ENCODE measurements at places on chromosomes 3 and 15. TPM values are rescaled to one million over a fixed set of nuclear protein-coding genes. Genes with fewer than 3 reads are reported as not detected.

SI gene
- polyA plus RNA-seq, result 0.11 TPM

DNA sequence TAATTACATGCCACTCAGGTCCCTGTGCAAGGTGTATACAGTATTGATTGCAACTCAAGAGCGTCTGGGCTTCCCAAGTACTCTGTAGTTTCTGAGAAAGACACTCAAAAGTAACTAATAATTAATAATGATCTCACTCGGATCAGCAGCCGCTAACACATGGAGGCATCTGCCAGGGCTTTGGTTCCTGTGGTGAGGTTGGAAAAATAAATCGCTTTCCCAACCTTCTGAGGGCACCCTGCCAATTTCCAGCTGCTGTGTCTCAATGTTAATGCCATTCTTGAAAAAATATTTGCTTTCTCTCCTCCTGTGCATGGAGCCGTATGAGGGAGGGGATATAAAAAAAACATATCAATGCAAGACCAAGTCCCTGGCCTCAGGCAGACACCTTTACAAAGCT lies 116.5 kb upstream of the SLC2A2 start:
- DNase-seq, result no peak

GRCh38 chr3:88863196-88863595 lies 244.2 kb upstream of the EPHA3 start:
- DNase-seq, result no peak

MOBP gene
- not detected for polyA plus RNA-seq

BFSP2 gene
- 0.86 TPM for polyA plus RNA-seq

STRIT1 gene
- 1.8 TPM for polyA plus RNA-seq

DNA sequence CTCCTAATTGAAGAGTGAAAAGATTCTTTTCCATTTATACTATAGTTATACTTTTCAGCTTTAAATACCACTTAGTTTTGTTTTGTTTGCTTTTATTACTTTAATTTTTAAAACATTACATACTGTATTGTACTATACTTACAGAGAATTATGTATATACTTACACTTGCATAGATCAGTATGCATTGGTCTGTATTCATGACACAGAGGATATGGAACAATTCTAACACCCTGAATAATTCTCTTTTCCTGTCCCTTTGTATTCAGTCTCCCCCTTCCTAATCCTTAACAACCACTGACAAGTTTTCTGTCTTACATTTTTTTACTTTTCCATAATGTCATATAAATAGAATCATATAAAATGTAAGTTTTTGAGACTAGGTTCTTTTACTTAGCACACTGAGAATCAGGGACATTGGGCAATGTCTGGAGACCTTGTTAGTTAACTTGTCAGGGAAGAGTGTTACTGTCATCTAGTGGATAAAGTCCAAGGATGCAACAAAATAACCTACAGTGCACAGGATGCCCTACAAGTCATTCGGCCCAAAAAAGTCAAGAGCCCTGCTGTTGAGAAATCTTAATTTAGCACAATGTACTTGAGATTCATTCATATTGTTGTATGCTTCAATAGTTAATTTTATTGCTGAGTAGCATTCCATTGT lies 95.7 kb upstream of the MCTP2 start:
- no peak for DNase-seq

DNA sequence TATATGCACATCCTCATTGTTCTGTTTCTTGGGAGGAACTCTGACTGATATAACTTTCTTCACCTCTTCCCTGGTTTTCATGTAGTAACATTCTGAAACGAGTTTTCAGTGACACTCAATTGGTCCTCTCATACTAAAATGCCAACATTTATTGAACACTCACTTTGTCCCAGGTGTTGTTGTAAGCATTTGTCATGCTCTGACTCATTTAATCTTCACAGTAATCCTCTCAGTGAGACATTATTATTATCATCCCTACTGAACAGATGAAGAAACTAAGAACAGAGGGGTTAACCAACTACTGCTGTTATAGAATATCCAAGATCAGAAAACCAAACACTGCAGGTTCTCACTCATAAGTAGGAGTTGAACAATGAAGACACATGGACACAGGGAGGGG lies 94.1 kb upstream of the MRPL3 start:
- no peak for DNase-seq

SEMA6D gene
- polyA plus RNA-seq, result 12.9 TPM

CCR9 gene
- polyA plus RNA-seq, result 0.43 TPM

- no peak for DNase-seq
Measured at GRCh38 chr3:50318615-50319014, 3.9 kb downstream of the HYAL2 start.

GRCh38 chr15:26191193-26191592 lies 328.1 kb upstream of the ATP10A start:
- DNase-seq, result no peak

GRCh38 chr3:145696011-145696410 lies 465.0 kb downstream of the PLOD2 start:
- no peak for DNase-seq

All from kidney (tissue), 22 donors.